ENCODE measurements at places on chromosomes 4 and X. TPM values are rescaled to one million over a fixed set of nuclear protein-coding genes. Genes with fewer than 3 reads are reported as not detected.

GRCh38 chr4:11312389-11312788 is 116.3 kb downstream of the HS3ST1 start:
- H3K27me3 ChIP-seq, result no peaks in the 10 kb centered on the region
- no peak overlapping the region for H3K4me3 ChIP-seq
- H3K36me3 ChIP-seq, result no peaks in the 10 kb centered on the region
- H3K27ac ChIP-seq, result no peak overlapping the region
- no peak for DNase-seq

- no peaks in the 10 kb centered on the region for H3K36me3 ChIP-seq
- H3K4me3 ChIP-seq, result no peak overlapping the region
- no peak overlapping the region for H3K27ac ChIP-seq
- H3K4me1 ChIP-seq, result peaks cover 9% of the 10 kb centered on the region
- peaks cover 31% of the 10 kb centered on the region for H3K27me3 ChIP-seq
Observed at GRCh38 chr4:185582651-185583400, 47.5 kb upstream of the PDLIM3 start.

DNA sequence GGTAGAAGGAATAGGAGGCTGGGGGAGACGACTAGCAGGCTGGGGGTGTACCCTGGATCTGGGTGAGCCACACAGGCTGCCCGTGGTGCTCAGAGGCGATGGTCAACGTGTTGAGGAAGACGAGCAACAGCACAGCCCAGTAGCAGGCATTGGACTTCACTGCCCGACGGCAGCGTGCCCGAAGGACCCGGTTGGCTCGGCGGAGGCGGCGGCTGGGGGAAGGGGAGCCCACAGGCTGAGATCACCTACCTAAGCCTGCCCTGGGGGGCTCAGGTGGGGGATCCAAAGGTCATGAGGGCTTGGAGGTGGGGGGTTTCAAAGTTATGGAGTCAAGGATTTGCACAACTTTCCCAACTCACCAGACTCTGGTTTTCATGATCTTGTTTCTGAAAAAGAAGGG is 7.3 kb downstream of the CACNA1F start:
- H3K27ac ChIP-seq, result no peak overlapping the region
- H3K27me3 ChIP-seq, result no peaks in the 10 kb centered on the region
- H3K4me1 ChIP-seq, result peaks cover 10% of the 10 kb centered on the region
- no peak overlapping the region for H3K4me3 ChIP-seq

GRCh38 chrX:47706575-47706974 is 47.6 kb upstream of the UXT start:
- no peaks in the 10 kb centered on the region for H3K27me3 ChIP-seq
- no peaks in the 10 kb centered on the region for H3K36me3 ChIP-seq
- H3K4me1 ChIP-seq, result no peaks in the 10 kb centered on the region
- H3K4me3 ChIP-seq, result no peak overlapping the region

- H3K27me3 ChIP-seq, result peaks cover 3% of the 10 kb centered on the region
- no peaks in the 10 kb centered on the region for H3K4me1 ChIP-seq
- no peak overlapping the region for H3K27ac ChIP-seq
- no peaks in the 10 kb centered on the region for H3K36me3 ChIP-seq
- no peak overlapping the region for H3K4me3 ChIP-seq
Observed at GRCh38 chrX:15563056-15563455, 37.7 kb downstream of the ACE2 start.

DNA sequence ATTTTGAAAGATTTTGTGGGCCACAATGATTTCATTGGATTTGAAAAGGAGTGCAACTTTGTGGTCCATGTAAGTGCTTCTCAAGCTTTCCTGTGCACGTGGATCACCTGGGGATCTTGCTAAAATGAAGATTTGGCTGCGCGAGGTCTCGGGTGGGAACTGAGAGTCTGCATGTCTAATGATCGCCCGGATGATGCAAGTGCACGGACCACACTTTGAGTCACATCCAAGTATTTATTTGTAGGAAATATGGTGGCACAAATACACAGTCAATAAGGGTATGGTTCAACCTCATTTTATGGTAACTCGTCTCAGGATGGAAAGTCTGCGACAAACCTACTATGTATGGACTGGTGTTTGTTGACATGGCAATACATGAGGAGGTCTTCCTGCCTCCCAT is 899 bp downstream of the BMX start:
- no peak for DNase-seq
- no peak overlapping the region for H3K4me3 ChIP-seq
- H3K27me3 ChIP-seq, result peaks cover 2% of the 10 kb centered on the region
- H3K27ac ChIP-seq, result no peak overlapping the region
- H3K36me3 ChIP-seq, result no peaks in the 10 kb centered on the region

- peaks cover 8% of the 10 kb centered on the region for H3K4me1 ChIP-seq
- H3K27me3 ChIP-seq, result peaks cover 45% of the 10 kb centered on the region
- H3K27ac ChIP-seq, result no peak overlapping the region
- DNase-seq, result no peak
Observed at GRCh38 chr4:7196736-7197135, 4.4 kb downstream of the SORCS2 start.

- no peak for DNase-seq
- H3K36me3 ChIP-seq, result no peaks in the 10 kb centered on the region
- H3K27me3 ChIP-seq, result no peaks in the 10 kb centered on the region
- no peak overlapping the region for H3K4me3 ChIP-seq
- H3K27ac ChIP-seq, result no peak overlapping the region
Observed at GRCh38 chr4:107603430-107603829, 116.6 kb downstream of the PAPSS1 start.

- no peaks in the 10 kb centered on the region for H3K27me3 ChIP-seq
- no peaks in the 10 kb centered on the region for H3K36me3 ChIP-seq
- no peak for DNase-seq
- H3K27ac ChIP-seq, result no peak overlapping the region
Observed at GRCh38 chr4:100340512-100341485, 150.5 kb upstream of the DDIT4L start.

- DNase-seq, result no peak
- no peak overlapping the region for H3K27ac ChIP-seq
- H3K27me3 ChIP-seq, result no peaks in the 10 kb centered on the region
- H3K36me3 ChIP-seq, result no peaks in the 10 kb centered on the region
- peaks cover 26% of the 10 kb centered on the region for H3K4me1 ChIP-seq
Observed at GRCh38 chrX:53263597-53264094, 17.7 kb downstream of the IQSEC2 start.

The CXorf65 gene
- 82.3 TPM for total RNA-seq

The TLL1 gene
- not detected for total RNA-seq

The MAGEA10 gene
- total RNA-seq, result not detected

The IQSEC2 gene
- total RNA-seq, result 0.85 TPM

The MAP7D2 gene
- 0.17 TPM for total RNA-seq

The RHOXF2 gene
- total RNA-seq, result not detected

The KLHL4 gene
- total RNA-seq, result not detected
